ENCODE measurements at places on chromosomes 2 and 18.
A peak's percentile ranks its signal among the peaks of the same experiment; 100 is the strongest.

DNA sequence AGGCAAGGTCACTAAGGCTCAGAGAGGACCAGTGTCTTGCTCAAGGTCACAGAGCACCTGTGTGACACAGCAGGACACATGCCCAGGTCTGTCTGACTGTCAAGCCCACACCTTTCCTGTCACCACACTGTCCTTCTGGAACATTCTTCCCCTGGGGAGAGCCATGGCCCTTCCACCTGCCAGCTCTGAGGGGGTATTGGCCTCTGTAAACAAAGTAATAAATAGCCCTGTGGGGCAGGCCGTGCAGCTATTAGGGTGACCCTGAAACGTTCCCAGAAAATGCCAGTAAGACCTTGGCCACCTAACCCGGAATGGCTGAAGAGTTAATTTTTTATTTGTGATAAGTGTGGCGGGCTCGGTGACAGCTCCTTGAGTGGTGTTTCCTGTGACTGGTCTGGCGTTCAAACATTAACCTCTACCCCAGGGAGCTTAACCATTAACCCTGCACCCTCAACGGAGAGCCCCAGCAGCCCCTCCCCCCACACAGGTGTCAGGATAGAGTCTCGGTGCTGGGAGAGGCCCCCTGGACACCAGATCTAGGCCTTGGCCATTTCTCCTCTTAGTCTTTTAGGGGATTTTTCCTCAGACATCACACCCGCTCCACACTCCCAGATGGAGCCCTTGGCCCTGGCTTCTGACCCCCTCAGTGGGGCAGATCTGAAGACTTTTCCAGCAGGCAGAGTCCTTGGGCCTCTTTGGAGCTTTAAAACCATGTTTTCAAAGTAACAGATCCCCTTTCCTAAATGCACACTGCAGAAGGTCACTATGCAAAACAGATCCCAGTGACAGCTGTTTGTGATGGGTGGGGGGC is 36.6 kb downstream of the SCTR start:
- DNase-seq, result no peak

DNA sequence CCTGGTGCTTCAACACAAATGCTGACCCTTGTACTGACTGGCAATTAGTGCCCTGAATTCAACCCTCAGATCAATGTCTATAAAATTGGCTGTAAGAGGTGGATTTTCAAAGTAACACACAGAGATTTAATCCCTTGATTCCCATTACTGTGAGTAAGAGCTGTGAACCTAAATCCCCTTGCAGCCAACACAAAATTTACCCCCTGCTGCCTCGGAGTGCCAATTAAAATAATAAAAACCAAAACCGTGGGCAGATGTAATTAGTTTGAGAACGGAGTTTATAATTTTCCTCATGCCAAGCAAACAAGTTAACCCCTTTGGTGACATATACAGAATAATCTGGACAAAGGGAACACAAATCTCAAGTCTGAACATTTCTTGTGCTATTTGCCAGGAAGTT is 55.8 kb upstream of the REV1 start:
- no peak for DNase-seq

DNA sequence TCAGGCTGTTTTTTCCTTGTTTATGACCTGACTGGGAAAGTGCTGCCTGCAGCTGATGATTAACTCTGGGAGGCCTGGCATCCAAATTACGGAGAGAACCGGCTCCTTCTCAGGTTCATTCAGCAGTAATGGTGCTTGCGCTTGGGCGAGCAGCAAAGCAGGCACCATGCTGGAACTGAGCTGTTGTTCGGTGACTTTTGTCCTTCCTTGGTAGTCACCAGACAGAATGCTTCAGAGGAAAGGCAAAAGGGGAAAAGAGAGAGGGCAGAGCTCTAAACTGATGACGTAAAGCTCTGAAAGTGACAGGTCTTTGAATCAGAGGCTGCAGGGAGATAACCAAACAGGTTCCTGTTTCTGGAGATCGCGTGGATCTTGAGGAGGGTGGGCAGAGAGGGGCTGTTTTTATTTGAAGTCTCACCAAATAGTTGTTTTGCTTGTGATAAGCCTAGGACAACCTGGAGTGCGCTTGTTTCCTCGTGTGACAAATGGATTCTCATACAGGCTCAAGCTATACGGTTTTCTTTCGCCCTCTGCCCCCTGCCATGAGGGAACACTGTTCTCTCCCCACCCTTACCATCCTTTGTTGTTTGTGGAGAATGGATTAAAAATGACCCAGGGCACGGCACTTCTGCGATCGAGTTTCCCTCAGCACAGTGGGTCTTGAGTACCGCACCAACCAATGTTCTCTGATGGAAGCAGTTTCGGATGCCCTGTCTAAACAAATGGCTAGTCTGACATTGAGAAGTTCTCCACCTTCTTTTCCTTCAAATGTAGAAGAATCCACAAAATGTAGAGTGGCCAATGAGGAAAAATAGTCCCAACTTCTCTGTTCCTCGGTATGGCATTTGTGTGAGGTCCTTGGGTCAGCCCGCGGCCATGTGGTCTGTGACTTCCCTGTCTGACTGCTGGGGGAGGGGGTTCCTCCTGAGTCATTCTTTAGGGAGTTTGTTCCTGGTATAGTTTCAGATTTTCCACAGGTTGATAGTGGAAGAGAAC is 1.3 kb downstream of the RASGRP3 start:
- peak; percentile 25 for DNase-seq

- no peak for DNase-seq
These were observed 387.8 kb downstream of the CDH7 start for GRCh38 chr18:66138642-66139041.

GRCh38 chr18:30491815-30492551 is 550.6 kb downstream of the DSC3 start:
- DNase-seq, result no peak

- DNase-seq, result no peak
These were observed 76.8 kb downstream of the RNF152 start for GRCh38 chr18:61815885-61816470.

GRCh38 chr18:27954226-27954625 is 222.7 kb downstream of the CDH2 start:
- no peak for DNase-seq

DNA sequence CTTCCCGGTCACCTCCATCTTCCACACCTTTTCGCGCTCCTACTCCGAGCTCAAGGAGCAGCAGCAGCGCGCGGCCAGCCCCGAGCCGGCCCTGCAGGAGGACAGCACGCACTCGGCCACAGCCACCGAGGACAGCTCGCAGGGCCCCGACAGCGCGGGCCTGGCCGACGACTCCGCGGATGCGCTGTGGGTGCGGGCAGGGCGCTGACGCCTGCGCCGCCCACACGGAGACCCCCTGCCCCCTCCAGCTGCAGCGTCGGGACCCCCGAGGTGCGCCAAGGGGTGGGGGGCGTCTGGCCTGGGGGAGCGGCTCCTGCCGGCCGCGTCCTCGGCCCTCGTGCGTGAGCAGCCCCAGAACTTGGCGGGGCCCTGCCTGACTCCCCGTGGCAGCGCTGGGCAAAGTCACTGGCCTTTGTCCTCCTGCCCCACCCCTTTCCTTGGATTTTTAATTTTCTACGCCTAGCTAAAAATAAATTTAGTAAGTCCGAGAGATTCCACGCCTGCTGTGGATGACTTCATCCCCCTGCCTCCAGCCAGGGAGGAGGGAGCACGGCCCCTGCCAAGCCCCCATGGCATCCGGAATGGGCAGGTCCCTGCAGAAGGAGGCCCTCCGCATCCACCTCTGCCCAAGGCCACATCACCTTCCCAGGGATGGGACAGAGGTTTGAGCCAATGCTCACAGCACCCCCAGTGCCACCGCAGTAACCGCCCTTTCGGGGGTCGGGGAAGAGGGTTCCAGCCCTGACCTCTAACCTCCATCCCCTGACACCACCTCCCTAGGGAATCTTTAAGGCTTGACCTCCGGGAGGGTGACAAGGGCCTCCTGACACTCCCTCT is 51.6 kb downstream of the SLC66A2 start:
- DNase-seq, result no peak

GRCh38 chr2:45354776-45355175 is 256.3 kb downstream of the SRBD1 start:
- no peak for DNase-seq
